ENCODE measurements at places on chromosomes 7 and 10. TPM values are rescaled to one million over a fixed set of nuclear protein-coding genes. Genes with fewer than 3 reads are reported as not detected.

DNA sequence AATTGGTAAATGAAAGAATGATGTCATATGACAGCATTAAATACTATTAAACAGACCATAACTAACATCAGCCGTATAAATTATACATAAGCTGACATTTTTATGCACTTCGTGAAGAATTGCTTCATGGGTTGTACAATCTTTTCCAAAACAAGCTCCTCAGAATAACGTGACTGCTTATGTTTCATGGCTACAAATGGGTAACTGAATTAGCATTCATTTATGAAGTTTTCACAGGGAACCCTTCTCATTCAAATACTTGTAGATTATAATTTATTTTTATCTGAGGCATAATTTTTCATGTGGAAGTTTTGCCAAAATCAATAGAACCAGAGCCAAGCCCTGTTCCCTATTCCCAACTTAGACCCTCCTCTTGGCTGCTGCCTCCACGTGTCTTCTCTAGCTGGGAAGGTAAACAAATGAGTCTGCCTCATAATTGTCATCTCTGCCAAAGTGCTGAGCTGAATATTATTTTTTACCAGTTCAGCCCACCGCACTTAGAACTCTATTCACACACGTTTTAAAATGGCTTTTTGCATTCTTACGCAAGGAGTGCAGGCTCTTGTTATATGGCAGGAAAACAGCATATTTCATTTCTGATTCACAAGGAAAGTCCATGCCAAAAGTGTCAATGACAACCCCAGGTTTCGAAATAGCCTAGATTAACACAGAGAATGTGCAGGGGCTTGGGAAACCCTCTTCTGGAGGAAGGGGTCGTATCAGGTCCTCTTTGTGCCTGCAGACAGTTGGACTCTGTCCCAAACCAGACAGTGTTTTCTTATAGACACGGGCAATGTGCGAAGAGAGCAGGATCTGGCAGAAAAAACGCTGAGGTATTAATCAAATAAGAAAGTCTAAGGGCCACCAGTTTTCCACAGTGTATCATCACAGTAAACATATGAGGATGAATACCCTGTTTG is 370.7 kb upstream of the MGMT start:
- peak; percentile 40 for DNase-seq

- DNase-seq, result no peak
These were observed 23.2 kb downstream of the WAC start for GRCh38 chr10:28556142-28556541.

GRCh38 chr7:98084631-98085030 is 22.0 kb upstream of the LMTK2 start:
- no peak for DNase-seq

DNA sequence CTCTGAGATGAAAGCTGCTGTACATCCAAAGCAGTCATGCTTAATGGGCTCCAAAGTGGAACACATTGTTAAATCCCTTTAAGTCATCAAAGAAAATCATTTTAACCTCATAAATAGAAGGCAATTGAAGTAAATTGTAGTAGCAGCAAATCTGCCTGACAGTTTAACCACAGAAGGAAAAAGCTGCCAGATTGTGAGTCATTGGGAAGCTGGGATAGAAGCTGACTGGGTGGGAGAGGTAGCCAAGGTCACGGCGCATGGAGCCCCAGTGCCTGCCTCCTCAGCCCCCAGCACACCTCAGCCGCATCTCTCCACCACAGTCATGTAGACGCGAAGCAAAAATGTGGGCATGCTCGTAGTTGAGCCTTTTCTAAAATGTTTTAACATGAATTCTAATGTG is 44.0 kb downstream of the TARP start:
- DNase-seq, result no peak

DNA sequence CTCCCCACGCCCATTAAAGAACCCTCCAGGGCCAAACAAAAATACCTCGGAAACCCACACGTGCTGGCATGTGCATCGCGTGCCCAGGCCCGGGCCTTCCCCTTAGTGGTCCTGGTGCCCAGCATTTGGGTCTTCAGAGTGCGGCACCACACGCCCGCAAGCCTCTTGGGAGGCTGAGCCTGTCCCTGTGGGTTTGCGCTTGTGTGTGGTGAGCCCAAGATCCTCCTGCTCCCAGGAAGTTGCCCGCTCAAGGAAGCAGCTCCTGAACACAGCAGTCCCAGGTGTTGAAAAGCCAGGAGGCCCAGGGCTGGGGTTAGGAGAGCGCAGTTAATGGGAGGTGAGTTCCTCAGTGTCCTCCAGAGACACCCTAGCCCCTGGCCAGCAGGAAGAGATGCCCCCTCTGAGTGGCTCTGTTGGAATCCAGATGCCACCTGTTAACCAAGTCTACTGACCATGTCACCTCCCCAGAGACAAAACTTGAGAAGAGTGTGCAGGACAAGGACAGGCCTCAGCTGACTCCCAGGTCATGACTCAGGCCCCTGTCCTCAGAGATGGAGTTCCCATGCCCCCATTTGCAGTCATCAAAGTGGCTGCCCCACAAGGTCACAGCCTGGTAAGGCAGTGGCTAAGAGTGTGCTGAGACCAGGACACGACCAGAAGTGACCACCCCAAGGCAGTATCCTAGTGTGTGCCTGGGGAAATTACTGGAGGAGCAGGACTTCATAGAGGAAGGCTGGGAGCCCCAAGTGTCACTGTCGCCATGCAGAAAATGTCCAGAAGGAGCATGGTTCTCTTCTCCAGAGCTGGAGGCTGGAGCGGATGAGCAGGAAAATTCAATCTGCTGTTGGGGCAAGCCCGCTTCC is 5.2 kb downstream of the FZD9 start:
- no peak for DNase-seq

DNA sequence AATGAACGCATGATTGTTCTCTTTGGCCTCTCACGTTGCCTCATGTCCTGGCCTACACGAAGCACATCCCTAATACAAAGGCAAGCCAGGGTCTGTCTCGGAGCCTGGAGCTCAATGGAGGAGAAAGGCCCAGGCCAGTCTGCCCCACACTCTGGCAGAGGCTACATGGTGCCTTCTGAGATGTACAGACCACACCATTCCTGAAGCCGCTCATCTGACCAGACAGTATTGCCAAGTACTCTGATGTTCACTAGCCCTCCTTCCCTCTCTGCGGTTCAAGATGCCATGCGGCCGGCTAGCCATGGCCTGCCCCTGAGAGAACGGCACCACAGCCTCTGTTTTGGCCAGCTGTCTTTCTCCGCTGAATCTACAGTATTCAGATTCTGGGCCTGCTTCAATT is 5.9 kb downstream of the BNIP3 start:
- DNase-seq, result no peak

GRCh38 chr7:100779359-100779758 is 46.0 kb downstream of the ZAN start:
- DNase-seq, result no peak

DNA sequence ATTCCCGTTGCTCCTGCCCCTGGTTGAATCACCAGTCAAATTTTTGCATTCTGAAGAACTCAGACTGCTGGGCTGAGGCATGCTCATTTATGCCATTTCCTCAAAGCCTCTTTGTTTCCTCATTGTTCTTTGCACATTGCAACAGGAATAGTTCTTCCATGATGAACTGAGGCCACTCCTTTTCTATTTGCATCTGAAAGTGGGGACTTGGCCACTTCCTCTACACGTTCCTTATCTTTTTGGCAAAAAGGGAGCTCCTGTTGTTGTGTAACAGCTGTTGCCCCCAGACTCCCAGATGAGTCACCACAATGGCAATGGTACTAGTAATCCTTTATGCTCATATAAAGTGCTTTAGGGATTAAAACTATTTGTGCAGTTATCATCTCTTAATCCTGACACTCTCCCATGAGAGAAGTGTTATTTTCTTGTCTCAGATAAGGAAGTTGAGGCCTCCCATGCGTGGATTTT is 20.1 kb upstream of the ITPRID1 start:
- no peak for DNase-seq

- no peak for DNase-seq
These were observed 343.8 kb downstream of the KCNMA1 start for GRCh38 chr10:77293773-77294172.

DNA sequence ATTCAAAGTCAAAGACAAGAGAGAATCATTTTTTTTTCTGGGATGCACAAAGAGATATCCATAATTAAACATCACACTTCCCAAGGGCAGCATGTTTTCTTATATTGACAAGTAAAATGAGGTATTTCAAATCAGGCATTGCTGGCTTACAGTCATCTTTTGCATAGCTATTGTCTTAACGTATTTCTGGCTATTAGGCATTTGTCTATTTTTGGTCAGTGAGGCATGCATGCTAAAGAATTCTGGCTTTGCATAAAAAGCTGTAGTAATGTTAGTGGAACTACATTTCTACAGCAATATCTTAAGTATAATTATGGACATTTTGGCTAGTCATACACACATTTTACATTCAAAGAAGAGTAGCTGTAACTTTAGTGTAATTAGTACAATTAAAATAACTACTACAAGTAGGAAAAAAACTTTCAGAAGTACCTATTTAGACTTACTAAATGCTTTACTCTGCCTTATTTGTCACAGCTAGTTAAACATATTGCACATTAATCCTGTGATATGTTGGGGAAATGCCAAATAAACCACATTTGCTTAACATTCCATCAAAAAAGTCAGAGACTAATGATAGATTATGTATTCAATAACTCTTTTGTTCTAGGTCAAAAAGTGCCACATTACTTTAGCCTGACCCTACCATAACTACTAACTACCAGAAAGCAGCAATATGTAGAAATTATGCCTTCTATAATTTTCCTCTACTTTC is 76.4 kb downstream of the RELN start:
- no peak for DNase-seq

DNA sequence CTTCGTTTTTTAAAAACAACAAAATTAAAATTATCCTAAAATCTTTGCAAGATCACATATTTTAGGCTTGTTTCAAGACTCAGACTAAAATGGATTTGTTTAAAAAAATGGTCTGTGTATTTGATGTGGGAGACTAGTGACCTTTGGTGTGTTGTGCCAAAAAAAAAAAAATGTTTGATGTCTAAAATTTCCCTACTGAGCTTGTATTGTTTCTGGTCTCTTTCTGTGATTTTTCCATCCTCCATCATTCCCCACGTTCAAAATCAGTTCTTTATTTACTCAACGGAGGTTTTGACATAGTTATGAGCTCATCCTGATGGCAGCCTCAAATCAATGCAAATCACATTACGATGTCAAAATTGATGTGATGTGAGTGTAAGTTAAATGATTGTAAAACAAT is 326.2 kb downstream of the RNLS start:
- DNase-seq, result no peak

- DNase-seq, result no peak
These were observed 94.7 kb upstream of the EFCAB10 start for GRCh38 chr7:105675934-105676371.

Gene ZNF727
- total RNA-seq, result 7.3 TPM

Gene CFAP70
- total RNA-seq, result 7.2 TPM

Gene C10orf105
- 0.11 TPM for total RNA-seq

Gene DMBT1
- 4.6 TPM for total RNA-seq

Gene PIP
- 98.2 TPM for total RNA-seq

Gene SYT15
- 1.6 TPM for total RNA-seq

Gene THSD7A
- 9.9 TPM for total RNA-seq

Gene HPSE2
- total RNA-seq, result 2.4 TPM

Gene HYAL4
- total RNA-seq, result not detected

Gene ITGB8
- 99.5 TPM for total RNA-seq
